ENCODE measurements at places on chromosomes 3 and 15.

DNA sequence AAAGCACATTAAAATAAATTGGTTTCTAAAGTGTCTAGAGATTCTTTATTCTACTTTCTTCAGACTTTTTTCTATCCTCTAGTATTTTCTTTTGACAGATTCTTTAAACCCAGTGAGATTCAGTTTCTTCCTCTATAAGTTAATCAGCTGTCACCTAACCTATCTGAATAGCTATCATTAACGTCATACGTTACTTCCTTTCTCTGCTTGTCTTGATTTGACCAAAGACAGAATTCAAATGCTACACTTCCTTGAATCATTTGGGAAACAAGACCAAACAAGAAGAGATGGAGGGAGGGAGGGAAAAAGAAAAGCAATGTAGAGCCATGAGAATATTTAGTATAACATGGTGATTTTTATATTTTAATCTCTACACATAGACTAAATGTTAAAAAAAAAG lies 235.2 kb downstream of the NAALADL2 start:
- no peak for DNase-seq

GRCh38 chr15:31042751-31043150 lies 51.3 kb upstream of the MTMR10 start:
- DNase-seq = no peak

DNA sequence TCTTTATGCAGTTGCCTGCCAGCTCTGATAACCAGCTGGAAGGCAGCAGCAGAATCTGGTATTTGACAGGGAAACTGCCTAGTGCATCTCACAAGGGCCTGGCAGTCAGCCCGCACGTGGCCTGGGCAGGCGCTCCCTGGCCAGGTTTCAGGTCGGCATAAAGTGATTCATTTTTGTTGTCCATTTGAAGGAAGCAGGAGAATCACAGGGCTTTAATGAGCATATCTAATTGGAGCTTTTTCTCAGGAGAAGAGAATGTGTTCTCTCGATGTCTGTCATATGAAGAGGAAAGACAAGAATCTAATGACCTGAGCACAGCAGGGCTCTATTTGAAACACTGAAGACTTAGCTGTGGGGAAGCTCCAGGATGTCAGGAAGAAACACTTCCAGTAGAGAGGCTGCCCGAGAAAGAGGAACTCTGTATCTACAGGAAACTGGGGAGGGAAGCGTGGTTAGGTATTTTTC lies 98.8 kb upstream of the MB21D2 start:
- DNase-seq = no peak

DNA sequence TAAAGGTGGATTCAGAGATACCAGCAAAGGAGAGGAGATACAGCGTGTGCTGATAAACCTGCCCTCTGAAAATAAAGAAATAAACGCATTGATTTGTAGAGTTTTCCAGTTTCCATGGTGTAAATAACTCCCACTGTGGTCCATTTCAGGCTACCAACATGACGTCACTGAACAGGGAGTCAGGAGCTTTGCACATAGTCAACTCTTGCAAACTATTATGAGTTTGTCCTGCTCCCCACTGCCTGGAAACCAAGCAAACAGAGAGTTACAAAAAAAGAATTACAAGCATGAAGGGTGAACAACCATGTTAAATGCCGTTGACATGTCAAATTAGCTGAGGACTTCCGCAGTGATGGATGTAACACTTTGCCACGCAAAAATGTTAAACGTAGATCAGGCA lies 70.4 kb upstream of the GATA2 start:
- no peak for DNase-seq
